Activated T-helper 9 cell treated with anti-CD3 and anti-CD28 coated beads, Interleukin-2, amount 50 U/mL, for 16 hours (primary cell): ENCODE measurements at places on chromosomes 5 and 9.
A peak's percentile ranks its signal among the peaks of the same experiment; 100 is the strongest.

DNA sequence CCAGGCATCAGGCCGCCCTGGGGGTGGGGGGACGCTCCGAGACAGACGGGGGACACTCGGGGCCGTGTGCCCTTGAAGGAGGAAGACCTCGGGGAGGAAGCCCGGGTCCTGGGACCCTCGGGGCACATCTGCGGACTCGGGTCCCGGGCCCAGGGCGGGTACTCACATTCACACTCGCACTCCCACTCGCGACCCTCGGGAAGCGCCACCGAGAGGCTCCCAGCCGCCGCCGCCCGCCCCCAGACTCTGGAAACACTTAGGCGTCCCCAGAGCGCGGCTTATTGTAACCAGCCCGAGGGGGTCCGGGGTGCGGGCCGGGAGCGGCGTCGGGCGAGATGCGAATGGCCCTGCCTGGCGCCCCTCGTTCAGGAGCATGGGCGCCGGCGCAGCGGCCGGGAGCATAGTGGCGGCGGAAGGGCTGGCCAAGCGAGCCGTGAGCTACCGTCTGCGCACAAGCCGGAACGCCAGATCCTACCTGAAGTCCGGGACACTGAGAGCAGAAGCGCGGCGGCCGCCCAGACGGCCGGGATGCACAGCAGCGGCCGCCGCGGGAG, 559 bp downstream of the ROR2 start:
- DNase-seq: no peak

GRCh38 chr5:155053501-155053900, 39.9 kb downstream of the KIF4B start:
- no peak for DNase-seq

DNA sequence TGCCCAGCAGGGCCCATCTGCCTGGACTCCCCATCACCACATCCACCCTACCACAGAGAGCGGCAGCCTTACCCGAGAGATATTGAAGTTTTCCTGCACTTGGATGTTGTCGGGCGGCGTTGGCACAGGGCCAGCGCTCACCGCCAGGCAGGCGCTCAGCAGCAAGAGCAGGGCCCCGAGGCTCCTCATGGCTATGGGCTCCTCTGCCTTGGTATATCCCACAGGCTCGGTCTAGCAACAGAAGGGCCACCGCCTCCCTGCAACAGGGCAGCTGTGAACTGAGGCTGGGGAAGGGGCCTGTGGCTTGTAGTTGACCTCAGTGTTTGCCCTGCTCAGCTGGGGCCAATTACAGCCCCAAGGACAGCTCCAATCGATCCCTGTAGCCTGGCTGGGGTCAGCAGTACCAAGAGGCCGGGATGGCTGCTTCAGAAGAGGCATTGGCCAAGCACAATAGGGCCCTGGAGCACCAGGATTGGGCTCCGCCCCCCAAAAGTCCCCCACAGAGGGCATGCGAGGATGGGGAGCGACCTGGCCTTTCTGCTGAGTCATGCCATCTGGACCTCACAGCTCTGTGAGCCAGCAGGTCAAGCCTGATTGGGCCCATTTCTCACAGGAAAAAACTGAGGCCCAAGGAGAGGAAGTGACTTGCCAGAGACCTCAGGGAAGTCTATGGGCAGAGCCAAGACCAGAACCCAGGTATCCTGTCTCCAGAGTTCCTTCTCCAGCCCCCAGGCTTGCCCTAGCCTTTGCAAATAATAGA, at the start of gene AMBP:
Gene AMBP (minus strand): TSS at position 280 of the 760 bp plus-strand sequence. CDS start 91 bp downstream, at position 189.
- no peak for DNase-seq

- no peak for DNase-seq
Observed at GRCh38 chr5:73299665-73300336, 126.8 kb downstream of the TMEM174 start.

DNA sequence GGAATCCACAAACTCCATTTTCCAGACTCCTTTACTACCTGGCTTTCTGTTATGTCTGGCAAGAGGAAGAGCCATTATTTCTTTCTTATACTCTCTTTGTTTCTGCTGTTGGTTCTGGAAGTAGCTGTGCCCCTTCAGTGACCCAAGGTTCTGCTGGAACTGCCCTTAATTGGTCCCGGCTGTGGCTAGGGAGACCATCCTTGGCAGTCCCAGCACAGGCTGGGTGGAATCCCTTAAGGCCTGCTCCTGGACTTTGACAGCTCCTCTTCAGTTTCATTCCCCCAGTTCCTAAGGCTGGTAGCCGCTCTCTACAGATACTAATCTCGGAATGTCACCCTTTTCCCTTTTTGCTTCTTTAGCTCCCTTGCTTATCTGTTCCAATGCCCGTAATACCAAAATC, 81.9 kb upstream of the GLIS3 start:
- no peak for DNase-seq

- DNase-seq: no peak
Observed at GRCh38 chr5:132086277-132086794, 12.7 kb downstream of the CSF2 start.

DNA sequence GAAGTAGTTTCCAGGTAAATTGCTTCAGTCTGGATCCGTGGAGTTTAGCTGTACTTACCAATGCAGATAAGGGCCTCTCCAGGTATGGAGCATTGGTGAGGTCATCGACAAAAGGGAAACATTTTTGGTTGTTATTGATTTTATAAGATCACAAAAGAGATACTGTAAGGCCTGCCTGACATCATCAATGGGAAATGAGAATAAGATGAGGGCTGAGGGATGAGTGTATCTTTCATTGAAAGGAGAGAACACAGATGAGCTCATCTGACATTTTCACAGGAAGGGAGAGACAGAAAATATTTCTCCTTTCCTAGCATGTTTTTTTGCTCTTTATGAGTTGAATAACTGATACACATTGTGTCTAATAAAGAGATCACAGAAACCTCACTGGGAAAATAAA, 233.6 kb downstream of the SAXO1 start:
- DNase-seq: no peak

DNA sequence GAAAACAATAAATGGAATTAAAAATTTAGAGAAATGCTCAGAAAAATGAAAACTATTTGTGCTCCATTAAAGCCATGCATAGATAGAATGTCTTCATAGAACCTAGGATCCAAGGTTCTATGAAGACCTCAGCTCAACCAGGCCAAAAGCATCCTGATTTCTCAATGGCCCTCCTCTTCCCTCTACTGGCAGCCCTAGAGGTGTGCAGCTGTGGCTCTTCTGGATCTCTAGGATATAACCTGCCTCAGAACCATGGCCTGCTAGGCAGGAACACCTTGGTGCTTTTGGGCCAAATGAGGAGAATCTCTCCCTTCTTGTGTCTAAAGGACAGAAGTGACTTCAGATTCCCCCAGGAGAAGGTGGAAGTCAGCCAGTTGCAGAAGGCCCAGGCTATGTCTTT, 15.1 kb downstream of the IFNA1 start:
- DNase-seq: no peak

DNA sequence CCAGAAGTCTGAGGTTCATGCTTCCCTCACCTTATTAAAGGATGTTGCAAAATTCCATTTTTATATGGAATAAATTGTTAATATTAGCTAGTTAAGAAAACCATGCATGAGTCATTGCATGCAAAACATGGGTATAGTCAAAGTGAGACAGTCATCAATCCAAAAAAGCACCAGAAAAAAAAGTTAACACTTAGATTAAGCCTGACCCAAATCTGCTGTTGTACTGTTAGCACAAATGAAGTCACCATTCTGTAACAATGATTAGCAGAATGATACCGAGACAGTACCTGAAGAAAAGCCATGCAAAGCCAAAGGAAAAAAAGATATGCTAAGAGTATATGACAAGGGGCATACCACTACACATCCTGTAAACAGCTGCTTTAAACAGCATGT, 49.5 kb downstream of the PKD2L2 start:
- DNase-seq: no peak

- no peak for DNase-seq
Observed at GRCh38 chr9:133463234-133463863, 3.6 kb downstream of the CACFD1 start.

- no peak for DNase-seq
Observed at GRCh38 chr5:96157077-96157780, 195.6 kb upstream of the ELL2 start.

DNA sequence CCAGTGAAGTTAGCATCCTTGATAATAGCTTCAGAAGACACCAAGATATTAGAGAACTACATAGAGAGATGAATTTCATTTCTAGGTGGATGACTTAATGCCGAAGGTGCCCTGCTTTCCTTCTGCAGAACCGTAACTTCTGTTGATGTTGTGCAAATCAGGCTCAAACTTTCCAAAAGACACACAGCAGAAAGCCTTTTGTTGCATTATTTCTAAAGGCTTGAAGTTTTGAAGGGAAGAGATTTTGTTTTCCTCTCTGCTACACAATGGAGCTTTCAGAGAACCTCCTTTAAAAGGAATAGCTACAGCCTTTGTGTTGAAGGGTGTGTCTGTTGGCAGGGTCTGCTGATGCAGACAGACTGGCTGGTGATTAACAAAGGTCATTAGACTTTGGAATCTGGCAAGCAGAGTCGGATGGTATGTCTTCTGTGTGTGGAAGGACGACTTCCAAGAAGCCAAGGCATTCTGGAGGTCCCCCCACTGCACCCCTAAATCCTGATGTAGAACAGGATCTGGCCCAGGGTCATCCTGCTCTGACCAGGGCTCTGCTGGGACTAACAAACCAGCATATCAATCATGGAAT, 57.8 kb downstream of the ZNF462 start:
- DNase-seq: no peak

DNA sequence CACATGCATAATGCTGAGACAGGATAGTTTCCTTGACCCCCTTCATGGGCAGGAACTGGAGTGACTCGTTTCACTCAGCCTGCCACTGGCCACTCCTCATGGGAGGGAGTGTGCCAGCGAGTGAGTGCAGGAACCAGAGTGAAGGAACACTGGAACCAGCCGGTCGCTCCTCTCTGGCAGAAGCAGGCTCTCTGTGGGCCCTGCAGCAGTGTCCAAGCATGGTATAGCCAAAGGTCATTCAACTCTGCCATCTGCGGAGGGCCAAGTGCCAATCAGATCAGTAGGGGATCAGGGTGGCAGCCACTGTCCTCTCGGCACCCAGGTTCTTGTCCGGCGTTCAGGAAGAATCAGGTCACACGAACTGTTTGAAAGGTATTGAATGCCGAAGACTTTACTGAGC, 169.3 kb upstream of the PPP1R2B start:
- DNase-seq: no peak

DNA sequence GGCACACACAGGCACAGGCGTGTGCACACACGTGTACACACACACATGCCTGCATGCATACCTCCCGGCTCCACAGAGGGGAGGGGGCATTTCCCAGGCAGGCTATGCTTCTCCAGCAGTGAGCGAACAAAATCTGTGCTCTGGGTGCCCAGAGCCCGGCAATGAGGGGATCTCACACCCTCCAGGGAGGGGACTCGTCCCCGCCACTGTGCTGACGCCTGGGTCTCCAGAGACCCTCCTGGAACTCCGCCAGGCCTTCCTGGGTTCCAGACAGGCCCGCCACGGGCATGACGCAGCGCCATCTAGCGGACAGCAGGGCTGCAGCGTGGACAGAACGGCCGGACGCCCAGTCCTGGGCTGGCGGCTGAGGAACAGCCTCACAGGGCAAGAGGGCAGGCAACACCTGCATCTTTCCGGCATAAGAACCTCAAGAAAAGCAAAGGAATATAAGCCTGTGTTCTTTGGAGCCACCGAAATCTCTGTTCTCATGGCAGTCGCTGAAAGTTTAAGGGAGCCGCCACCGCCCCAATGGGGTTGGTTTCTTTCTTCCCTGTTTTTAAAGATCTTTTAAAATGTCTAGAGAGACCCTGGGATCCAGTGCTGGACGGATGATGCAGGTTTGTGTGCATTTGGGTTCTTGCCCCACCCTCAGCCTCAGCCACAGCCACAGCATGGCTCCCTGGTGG, 135.6 kb upstream of the PPP1R26 start:
- DNase-seq: peak; percentile 10

DNA sequence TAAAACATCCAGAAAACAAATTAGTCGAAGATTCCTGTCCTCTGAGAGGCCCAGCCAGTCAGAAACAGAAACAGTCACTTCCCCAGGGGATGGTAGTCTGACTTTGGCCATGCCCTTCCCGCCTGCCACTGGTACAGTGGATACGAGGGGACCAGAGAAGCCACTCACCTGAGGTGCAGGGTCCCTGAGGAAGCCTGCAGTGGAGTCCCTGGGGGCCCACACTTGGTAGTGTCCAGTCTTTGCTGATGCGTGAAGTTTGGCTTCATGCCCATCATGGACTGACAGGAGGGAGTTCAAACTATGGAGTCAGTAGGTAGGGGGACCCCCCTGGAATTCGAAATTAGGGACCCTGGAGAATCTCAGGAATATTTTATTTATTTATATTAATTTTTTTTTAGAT, 147.5 kb downstream of the DAB2IP start:
- DNase-seq: no peak

- no peak for DNase-seq
Observed at GRCh38 chr5:77942578-77943239, 166.6 kb upstream of the TBCA start.

- DNase-seq: no peak
Observed at GRCh38 chr5:14944350-14944739, 72.8 kb upstream of the ANKH start.

DNA sequence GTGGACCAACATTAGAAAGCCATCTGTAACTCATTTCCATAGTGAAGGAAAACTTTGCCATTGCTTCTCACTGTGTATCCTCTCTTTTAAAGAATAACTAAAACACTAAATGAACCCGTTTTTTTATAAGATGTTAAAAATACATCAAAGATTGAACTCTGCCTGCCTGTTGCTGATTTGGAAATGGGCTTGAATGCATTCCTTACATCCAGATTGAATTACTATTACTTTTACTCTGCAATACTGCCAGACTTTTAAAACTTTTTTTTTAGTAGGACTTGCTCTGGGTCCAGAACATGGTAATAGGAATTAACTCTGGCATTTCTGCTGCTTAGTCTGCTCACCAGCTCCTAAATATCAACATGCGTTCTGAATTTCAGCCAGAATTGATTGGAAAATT, 176.8 kb upstream of the PAPPA start:
- DNase-seq: no peak

GRCh38 chr5:168580227-168580508, 1.0 kb upstream of the PANK3 start:
- DNase-seq: no peak

- DNase-seq: no peak
Observed at GRCh38 chr5:66989781-66990180, 206.8 kb downstream of the CD180 start.

DNA sequence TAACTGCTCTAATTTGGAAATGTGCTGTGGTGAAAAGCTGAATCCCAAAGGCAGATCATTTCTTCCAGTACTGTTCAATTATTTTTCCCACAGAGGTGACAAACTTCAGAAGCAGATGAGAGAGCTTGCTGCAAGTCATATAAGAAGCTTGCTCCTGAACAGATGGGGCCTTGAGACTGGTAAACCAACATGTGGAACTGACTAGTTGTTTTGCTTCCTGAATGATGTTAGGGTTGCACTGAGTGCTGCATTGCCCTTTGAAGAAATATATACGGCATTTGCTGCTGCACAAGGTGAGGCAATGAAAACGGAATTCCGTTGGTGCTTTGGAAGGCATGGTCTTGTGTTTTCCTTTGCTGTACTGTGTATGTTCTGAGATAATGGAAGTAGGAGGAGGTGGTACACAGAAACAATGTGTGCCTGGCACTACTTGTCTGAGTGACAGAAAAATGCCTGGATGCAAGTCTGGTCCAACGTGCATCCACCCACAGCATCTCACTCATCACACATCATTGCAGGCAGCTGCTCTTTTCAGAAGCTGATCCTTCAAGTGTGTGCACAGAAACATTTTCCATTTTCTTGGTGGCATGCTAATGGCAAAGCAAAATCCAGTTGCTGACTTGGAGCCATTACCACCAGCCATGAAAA, 76.9 kb downstream of the ANKH start:
- no peak for DNase-seq
